ENCODE measurements at places on chromosomes 7 and 10. TPM values are rescaled to one million over a fixed set of nuclear protein-coding genes. Genes with fewer than 3 reads are reported as not detected.

DNA sequence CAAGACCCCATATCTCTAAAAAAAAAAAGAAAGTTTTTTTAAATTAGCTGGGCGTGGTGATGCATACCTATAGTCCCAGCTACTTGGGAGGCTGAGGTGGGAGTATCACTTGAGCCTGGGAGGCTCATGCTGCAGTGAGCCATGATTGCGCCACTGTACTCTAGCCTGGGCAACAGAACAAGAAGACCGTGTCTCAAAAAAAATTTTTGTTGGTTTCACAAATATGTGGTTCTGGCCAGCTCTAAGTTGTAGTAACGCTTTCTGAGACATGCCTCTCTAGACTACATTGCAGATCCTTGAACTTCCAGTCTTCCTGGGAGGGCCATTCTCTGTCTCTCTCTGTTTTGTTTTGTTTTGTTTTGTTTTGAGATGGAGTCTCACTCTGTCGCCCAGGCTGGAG, 24.6 kb upstream of the RHBDD2 start:
- DNase-seq = no peak

Gene CAMK2G
- 11.7 TPM for total RNA-seq

Gene ASZ1
- not detected for total RNA-seq

Gene LIPF
- total RNA-seq = not detected

DNA sequence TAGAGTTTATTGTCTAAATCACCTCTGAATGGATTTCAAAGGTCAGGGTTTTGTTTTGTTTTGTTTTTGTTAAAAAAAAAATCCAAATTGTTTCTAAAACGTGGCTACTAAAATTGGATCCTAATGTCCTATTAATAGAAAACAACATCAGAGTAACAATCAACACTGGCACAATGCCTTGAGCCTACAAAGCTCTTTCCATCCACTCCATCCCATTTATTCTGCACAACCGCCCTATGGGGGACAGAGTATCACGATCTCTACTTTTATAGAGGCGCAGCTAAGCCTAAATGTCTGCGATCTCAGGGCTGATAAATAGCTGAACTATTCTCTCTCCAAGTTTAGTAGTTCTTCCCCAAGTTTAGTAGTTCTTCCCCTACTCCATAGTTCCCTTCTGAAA, 78.8 kb downstream of the FGFR2 start:
- DNase-seq = no peak

GRCh38 chr7:106777674-106778299, 87.3 kb upstream of the PIK3CG start:
- no peak for DNase-seq

GRCh38 chr7:148973256-148973655, 55.0 kb downstream of the PDIA4 start:
- no peak for DNase-seq

All from Right ventricle myocardium inferior (tissue), 1 donor.